ENCODE measurements at places on chromosomes 5 and 9.

- DNase-seq: no peak
Observed at GRCh38 chr5:61837788-61838187, 468.2 kb upstream of the KIF2A start.

DNA sequence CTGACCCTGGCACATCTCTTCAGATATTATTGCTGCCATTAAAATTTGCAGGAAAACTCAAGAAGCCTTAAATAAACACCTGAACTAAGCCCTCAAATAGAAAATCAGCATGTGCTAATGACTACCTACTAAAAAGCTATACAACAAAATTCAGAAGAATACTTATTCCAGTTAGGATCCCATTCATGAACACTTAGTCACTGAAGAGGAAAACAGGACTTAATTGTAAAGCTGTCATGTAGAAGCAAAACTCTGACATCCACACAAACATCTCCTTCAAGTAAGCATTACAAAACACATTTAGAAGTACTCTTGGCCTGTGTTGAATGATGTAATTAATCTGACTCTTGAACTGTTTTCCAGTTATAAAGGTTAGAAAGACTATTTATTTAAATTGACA is 19.9 kb downstream of the ELL2 start:
- no peak for DNase-seq

GRCh38 chr9:116234081-116234480 is 80.5 kb downstream of the PAPPA start:
- no peak for DNase-seq

DNA sequence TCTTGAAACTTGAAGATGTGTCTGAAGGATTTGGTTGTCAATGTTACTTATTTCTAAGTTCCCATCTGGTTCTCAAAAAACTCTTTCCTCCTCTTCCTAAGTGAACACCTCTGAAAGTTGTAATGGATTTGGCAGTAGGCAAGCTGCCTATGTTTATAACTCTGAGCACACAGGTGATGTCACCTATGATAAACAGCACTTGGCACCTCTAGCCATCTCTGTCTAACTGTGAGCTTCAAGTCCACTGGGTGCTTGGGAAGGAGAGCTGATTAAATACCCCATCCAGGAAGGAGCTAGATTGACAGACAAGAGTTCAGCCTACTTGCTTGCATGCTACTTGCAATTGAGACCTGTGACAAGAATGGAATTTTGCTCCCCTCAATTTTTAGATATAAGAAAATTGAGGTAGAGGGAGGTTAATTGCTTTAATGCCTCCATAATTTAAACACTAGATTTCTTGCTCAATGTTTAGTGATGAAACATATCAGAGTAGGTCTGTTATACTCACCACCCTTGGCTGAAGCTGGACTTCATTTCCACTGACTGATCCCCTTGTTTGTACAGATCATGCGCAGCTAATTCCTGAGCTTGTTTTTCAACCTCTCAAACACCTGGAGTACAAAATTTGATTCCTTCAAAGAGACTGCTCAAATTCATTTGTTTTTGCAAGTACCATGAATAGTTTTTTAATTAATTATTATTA is 49.9 kb downstream of the PDE4D start:
- DNase-seq: no peak

DNA sequence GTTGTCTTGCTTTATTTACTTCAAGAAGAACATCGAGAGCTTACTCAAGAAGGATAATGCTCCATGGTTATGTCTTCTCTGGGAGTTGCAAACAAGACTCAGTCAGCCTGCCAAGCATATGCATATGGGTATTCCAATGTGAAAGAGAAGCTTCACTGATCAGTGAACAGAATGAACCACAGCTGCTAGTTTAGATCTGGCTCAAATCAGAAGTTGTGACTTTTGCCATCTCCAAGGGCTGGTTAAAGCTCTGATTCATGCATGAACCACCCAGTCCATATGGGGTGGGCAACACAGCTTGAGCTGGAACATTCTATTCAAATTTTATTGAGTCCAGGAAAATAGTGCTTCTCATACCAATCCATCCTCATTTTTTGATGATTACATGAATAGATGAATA is 50.0 kb downstream of the ATPSCKMT start:
- DNase-seq: no peak

GRCh38 chr9:109286981-109287380 is 33.9 kb downstream of the EPB41L4B start:
- no peak for DNase-seq

- DNase-seq: no peak
Observed at GRCh38 chr5:79971156-79971555, 19.9 kb downstream of the MTX3 start.
